ENCODE measurements at places on chromosomes 16 and 17.

DNA sequence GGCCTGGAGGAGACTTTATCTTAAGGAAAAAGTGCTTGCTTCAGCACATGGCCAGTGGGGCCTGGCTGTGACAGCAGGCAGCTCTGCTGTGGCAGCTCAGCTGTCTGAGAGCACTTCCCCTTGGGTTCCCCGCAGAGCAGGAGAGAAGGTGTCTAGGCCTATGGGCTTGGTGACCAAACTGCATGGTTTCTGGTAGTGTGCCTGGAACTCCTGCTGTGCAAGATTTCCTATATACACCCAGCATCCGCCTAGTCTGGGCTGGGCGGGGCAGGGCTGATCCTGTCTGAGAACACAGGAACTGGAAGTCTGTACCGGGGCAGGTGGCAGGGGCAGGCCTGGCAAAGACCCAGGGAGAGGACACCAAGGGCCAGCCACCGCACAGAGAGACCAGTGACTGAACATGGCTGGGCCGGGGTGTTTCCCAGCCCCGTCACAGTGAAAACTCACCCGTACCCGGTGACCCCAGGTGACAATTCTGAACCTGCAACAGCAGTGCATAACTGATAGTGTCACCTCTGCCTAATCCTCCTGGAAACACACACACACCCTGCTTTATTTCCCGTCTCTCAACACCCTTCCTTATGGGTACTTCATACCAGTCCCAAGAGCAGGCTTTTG, 39.3 kb downstream of the CHD9 start:
- DNase-seq: no peak

- DNase-seq: no peak
Measured at GRCh38 chr17:38910325-38910724, 15.1 kb upstream of the LASP1NB start.

DNA sequence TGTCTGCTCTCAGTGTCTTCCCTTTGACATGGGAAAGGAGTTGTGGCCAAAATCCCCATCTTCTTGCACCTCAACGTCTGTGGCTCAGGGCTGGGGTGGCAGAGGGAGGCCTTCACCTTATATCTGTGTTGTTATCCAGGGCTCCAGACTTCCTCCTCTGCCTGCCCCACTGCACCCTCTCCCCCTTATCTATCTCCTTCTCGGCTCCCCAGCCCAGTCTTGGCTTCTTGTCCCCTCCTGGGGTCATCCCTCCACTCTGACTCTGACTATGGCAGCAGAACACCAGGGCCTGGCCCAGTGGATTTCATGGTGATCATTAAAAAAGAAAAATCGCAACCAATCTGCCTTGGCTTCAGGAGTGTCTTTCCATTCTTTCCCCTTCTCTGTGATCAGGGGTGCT, 918 bp upstream of the MRM1 start:
- no peak for DNase-seq

DNA sequence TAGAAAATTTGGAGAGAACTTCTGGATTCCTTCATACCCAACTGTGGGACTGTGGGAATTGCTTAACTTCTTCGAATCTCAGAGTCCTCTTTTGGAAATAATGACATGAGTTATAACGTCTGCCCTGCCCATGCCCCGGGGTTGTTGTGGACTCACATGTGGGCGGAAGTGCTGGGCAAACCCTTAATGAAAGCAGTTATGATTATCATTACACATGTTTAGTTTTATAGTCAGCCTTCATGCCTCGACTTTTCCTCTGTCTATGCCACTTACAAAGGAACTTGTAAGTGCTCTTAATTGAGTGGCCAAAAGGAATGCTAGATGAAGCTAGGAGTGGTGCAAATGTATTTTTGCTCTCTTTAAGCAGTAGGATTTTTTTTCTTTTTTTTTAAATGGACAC, 3.9 kb downstream of the KRT27 start:
- DNase-seq: no peak

GRCh38 chr17:44112284-44113280, 10.9 kb downstream of the HDAC5 start:
- DNase-seq: no peak

GRCh38 chr16:104355-104754, 26.3 kb downstream of the MPG start:
- no peak for DNase-seq

DNA sequence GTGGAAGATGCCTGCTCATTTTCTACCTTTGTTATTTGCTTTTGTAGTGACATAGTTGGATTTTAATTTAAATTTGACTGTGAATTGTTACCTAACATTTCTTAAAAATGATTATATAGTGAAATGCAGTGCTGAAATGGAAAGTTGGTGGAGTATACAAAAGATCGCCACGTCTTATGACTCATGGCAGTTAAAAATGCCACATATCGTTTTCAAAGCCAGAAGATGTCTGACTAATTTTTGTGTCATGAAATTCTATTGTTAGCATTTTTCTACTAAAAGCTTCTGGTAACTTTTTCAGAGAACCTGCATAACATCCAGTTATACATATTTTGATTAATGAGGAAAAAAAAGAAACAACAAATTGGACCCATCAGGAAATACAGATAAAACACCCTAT, 20.6 kb downstream of the MAP2K4 start:
- DNase-seq: no peak

DNA sequence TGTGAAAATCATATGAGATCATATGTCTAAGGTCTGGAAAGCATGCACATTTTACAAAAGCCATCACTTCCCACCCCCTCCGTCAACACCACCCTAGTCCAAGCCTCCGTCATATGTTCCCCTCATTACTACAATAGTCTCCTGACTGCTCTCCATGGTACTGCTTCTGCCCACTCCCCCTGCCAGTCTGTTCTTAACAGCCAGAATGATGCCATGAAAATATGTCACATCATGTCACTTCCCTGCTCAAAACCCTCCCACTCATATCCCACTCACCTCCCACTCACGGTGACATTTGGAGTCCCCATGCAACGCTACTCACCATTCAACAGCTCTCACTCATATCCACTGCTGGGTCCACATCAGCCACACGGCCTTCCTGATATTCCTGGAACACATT, 432.3 kb downstream of the XYLT1 start:
- no peak for DNase-seq

- no peak for DNase-seq
Measured at GRCh38 chr16:26740771-26741170, 326.0 kb upstream of the C16orf82 start.

DNA sequence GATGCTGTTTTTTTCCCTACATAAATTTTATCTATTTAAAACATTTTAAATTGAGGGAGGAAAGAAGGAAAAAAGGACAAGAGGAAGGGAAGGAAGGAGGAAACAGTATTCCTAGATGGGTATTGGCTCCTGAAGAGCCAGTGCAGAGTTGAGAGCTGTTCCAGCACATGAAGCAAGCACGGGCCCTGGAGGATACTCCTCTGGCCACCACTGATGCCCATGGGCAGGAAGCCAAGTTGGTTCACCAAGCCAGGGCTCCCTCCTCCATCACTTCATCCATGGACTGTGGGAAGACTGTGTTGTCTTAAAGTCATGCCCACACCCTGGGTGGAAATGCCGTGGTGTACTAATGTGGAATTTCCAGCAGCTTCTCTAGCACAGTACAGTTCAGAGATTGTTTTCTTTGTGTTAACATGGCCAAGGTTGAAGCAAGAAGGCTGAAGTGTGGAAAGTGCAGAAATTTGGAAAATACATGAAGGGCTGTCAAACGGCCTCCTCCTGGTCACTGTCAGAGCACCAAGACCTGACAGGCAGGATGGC, 23.9 kb upstream of the NOS2 start:
- no peak for DNase-seq

GRCh38 chr17:30224419-30224960, 11.0 kb downstream of the SLC6A4 start:
- no peak for DNase-seq

DNA sequence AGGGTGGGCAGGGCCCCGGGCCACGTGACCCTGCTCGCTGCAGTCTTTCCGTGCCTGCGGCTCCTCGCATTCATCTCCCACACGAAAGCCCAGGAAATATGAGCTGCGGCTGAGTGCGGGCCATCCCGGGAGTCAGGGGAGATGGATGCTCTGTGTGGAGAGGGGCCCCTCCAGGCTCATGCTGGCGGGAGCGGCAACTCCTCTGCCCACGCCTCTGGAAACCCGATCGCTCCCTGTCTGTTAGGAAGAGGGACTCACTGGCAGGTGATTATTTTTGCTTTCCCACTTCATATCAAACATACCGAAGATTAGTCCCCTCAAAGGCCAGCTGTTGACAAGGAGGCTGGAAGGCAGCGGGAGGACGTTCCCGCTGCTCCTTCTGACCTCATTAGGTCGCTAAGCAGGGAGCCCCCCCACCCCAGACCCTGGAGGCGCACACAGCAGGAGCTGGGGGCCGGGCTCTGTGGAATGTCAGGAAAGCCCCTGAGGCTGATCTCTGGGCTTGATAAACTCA, 228.5 kb downstream of the FOXL1 start:
- peak; percentile 47 for DNase-seq

DNA sequence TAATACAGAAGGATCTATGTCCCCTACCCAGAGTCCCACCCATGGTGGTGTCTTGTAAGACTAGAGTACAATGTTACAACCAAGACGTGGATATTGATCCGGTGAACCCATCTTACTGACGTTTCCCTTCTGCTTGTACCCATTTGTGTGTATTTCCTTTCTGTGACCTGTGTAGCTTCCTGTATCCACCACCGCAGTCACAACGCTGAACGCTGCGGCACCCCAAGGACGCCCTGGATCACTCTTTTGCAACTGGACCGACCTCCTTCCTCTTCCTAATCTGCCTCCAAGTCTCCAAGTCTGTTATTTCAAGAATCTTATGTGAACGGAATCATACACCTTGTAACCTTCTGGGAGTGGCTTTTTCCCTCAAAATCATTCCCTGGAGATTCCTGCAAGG, 33.5 kb upstream of the CBX4 start:
- no peak for DNase-seq

- no peak for DNase-seq
Measured at GRCh38 chr16:80092681-80093080, 448.1 kb upstream of the DYNLRB2 start.

DNA sequence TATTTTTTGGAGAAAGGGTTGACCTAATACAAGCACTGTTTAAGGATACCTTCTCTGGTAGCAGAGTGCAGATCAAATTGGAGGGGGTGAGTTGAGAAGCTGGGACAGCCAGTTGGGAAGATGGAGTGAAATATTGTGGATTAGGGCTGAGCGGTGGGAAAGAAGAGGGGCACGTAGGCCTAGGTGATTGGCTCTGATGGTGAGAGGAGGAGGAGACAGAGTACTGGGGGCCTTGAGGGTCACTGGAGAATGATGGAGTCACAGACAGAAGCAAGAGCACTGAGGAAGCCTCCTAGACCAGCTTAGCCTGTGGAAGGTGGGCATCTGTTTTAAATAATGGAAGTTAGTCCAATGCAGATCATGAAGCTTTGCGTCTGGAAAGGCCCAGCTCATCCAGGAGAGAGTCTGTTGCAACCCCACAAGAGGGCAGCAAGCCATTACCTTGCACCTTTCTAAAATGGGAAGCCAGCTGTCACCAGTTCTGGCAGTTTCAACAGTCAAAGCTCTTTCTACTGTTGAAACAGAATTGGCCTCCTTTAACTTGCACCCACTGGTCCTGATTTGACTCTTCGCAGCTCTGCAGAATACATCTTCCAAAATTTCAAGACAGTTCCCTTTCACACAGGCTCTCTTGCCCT, 11.8 kb downstream of the SLC9A5 start:
- no peak for DNase-seq

- DNase-seq: no peak
Measured at GRCh38 chr17:80092959-80093358, 8.4 kb upstream of the GAA start.

GRCh38 chr16:20920091-20920490, 19.5 kb downstream of the LYRM1 start:
- no peak for DNase-seq

- DNase-seq: no peak
Measured at GRCh38 chr16:57725151-57725550, 10.4 kb upstream of the KATNB1 start.

- DNase-seq: no peak
Measured at GRCh38 chr17:44220213-44221083, 973 bp upstream of the UBTF start.
